ENCODE measurements at places on chromosomes 6 and 20.

- no peak for DNase-seq
These were observed 73.4 kb downstream of the PRDM1 start for GRCh38 chr6:106159531-106159940.

- peak; percentile 51 for DNase-seq
These were observed 47.1 kb downstream of the DST start for GRCh38 chr6:56595490-56596122.

GRCh38 chr20:289693-290083 lies 862 bp downstream of the C20orf96 start:
- DNase-seq: no peak

DNA sequence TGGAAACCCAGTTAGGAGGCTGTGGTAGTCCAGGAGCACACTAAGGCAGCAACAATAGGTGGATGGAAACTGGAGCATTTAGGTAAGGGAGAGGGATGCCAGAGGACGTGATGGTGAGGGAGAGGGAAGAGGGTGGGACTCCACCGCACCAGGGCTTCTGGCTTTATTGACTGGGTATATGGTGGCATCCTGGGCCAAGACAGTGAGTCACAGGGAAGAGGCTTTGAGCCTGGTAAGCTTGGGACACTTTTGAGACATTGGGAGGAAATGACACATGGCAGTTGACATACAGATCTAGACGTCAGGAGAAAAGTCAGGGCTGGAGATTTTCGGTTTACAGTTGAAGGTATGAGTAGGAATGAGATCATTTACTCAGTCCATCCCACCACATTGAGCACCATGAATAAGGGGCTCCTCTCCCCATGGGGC lies 14.9 kb downstream of the NT5E start:
- peak; percentile 64 for DNase-seq

DNA sequence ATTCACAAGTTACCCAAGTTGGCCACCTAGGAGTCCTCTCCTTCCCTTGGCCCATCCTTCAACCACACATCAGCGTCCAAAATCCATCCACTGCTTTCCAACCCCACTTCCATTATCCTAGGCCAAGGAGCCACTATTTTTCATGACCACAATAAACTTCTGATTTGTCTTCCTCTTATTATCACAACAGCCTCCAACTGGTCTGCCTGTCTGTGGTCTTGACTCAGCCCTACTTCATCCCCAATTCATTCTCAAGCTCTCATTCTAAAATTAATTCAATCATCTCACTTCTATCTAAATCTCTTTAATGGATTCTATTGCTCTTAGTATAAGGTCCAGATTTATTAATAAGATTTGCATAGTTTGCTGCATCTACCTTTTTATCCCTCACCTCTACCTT lies 189.0 kb upstream of the PRDM1 start:
- no peak for DNase-seq

DNA sequence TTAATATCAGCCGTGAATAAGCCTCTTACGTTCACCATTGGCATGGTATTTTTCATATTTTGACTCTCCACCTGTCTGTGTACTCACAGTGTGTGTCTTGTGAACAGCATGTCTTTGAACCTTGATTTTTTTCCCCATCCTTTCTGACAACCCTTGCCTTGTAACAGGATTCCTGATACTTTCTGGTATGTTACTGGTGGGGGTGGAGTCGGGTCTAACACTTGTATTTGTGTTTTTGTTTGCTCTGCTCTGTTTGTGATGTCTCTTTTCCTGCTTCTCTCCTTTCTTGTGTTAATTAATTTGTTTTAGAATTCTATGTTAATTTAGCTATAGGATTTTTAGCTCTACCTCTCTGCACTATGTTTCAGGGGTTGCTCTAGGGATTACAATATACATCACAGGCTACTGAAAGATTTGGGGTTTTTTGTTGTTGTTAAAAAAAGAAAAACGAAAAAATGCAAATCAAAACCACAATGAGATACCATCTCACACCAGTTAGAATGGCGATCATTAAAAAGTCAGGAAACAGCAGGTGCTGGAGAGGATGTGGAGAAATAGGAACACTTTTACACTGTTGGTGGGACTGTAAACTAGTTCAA lies 245.1 kb downstream of the CDH4 start:
- DNase-seq: no peak

DNA sequence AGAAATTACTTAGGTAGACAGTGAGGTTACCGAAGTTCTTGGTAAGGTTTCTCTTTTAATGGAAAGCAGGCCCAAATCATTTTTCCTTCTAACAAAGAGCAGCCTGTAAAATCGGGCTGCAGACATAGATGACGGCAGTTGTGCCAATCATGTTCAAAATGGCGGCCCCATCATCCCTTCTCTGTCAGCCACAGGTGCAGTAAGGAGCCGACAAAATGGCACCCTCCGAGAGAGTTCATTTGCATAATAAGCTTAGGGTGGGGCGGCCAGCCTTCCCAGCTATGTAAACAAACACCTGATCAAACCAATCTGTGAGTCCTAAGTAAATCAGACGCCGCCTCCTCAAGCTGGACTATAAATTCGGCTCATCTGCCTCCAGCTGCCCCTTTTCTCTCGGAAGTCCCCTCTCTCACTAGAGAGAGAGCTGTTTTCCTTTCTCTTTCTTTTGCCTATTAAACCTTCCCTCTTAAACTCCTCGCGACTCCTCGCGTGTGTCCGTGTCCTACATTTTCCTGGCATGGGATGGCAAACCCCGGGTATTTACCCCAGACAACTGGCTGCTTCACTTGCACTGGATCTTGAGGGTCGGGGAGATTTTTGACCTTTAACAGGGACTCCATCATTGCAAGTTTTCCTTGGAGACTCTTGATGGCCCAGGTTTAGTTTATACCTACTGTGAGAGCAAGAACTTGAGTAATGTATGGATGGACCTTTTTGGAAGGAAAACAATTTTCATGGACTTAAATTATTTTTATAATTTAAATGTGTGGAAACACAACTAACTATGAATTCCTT lies 8.9 kb upstream of the DDR1 start:
- DNase-seq: no peak

- no peak for DNase-seq
These were observed 90.0 kb upstream of the RPS6KA2 start for GRCh38 chr6:166716910-166717617.

DNA sequence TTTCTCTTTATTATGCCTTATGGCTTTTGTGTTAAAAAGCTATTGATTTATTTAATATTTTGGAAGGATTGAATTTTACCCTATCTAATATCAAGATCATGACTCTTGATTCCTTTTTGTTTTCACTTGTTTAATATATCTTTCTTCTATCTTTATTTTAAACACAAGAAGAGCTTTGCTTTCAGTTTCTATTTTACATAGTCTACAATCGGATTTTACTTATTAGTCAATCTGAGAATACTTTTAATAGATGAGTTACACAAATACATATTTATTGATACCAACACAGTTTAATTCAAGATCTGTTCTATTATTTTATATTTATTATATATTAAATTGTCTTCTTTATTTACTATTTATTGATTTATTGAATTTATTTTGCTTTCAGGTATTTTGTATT lies 218.8 kb downstream of the ESR1 start:
- DNase-seq: no peak

GRCh38 chr6:111030008-111031007 lies 48.5 kb downstream of the RPF2 start:
- DNase-seq: no peak

GRCh38 chr20:6837730-6838129 lies 70.2 kb downstream of the BMP2 start:
- DNase-seq: no peak

GRCh38 chr6:106490436-106490835 lies 129.9 kb downstream of the CRYBG1 start:
- DNase-seq: no peak
